HFFc6 (cell line): ENCODE measurements at places on chromosomes 7 and 10.

- no peak for DNase-seq
These were observed 21.2 kb downstream of the BMPER start for GRCh38 chr7:33926535-33926934.

DNA sequence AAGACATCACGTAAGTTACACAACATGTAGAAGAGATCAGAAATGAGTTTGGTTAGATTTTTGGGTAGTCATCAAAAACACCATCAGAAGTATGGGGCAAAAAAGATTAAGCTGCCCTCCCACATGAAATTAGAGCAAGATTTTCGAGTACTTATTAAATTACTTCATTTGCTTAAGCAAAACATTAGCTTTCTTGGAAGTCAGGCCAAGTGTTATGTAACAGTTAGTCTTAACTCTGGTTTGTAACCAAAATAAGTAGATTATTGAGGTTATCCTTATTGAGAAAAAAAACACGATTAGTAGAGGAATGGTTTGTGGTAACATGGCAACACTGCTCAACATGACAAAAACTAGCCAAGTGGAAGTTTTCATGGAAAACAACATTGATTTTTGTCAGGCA, 37.9 kb downstream of the HBP1 start:
- DNase-seq, result no peak

GRCh38 chr7:35289376-35289775, 35.5 kb upstream of the TBX20 start:
- no peak for DNase-seq

- no peak for DNase-seq
These were observed 1.3 kb downstream of the AFAP1L2 start for GRCh38 chr10:114402871-114403540.

- no peak for DNase-seq
These were observed 225.6 kb upstream of the CACNA2D1 start for GRCh38 chr7:82669141-82669540.
